Mesenteric fat pad (tissue), 1 donor: ENCODE measurements at places on chromosomes 1 and 21. TPM values are rescaled to one million over a fixed set of nuclear protein-coding genes. Genes with fewer than 3 reads are reported as not detected.
A peak's percentile ranks its signal among the peaks of the same experiment; 100 is the strongest.

- no peak for DNase-seq
Observed at GRCh38 chr1:224666078-224666477, 50.0 kb downstream of the CNIH3 start.

GRCh38 chr1:170765712-170766330, 101.9 kb downstream of the PRRX1 start:
- no peak for DNase-seq

DNA sequence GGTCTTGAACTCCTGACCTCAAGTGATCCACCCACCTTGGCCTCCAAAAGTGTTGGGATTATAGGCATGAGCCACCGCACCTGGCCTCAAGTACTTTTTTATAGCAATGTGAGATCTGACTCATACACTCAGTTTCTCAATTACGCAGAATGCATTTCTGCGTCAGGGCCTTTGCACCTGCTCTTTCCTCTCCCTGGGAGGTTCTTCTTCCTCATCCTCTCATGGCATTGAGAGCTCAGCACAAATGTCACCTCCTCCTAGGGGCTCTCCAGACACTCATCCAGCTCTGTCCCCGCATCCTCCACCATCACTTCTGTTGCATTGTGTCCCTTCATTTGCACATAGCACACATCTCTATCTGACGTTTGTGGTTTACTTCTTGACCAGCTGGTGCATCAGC, 418.8 kb downstream of the PTPRU start:
- DNase-seq = peak; percentile 6

- no peak for DNase-seq
Observed at GRCh38 chr1:36818771-36819170, 215.5 kb downstream of the GRIK3 start.

DNA sequence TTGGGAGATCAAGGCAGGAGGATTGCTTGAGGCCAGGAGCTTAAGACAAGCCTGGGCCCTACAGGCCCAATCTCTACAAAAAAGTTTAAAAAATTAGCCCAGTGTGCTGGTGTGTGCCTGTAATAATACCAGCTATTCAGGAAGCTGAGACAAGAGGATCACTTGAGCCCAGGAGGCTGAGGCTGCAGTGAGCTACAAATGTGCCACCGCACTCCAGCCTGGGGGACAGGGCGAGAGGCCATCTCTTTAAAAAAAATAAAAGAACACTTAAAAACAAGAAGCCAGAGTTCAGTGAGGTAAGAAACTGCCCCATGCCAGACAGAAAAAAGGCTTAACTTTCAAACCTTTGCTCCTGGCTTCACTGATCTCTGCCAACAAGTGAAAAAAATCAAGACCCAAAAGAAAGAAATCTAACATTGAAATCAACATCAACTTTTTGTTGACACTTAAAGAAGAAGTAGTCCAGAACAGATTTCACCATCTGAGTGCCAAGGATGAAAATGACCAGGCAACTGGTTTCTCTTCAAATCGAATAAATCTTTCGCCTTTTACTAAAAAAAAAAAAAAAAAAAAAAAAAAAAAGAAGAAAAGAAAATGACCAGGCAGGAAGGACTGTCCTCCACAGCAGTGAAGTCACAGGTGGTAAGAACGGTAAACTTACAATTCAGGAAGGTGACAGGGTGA, 51.2 kb downstream of the SLC45A1 start:
- DNase-seq = no peak

DNA sequence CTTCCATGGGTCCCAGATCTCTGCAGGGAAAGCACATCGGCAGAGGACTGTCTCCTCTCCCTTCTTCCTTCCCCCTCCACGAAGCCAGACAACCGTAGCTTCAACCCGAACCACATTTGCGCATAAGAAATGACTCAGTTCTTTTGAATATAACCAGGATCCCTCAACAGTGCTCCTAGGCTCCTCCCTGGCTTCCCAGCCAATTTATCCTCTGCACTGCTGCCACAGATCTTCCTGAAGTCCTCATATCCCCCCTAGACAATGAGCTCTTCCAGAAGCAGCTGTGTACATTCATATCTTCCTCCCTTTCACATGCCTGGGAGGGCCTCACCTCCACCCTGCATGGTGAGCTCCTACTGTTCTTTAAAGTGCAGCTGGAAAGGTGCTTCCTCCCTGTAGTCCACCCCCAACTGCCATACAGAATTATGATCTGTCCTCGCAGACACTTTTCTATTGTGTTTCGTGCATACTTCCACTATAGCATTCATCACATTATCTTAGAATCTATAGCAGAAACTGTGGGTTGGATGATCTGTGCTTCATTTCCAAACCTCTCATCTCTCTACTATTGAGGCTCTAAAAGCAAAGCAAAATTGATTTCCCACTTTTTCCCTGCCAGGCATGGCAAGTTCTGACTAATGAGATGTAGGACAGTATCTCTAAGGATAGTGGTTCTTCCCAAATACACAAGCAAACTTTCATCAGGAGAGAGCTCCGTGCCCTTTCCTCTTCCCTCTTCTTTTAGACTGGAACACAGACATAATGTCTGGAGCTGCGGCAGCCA, 179.3 kb upstream of the HMGB4 start:
- no peak for DNase-seq

- DNase-seq = no peak
Observed at GRCh38 chr1:87953732-87954344, 625.2 kb downstream of the LMO4 start.

GRCh38 chr1:150149271-150150132, at the start of gene PLEKHO1:
PLEKHO1 (plus strand) TSS chr1:150149916; CDS start chr1:150150258, 342 bp downstream.
- DNase-seq = peak; percentile 95

OR2T11 gene
- not detected for total RNA-seq

TNFRSF14 gene
- 53.7 TPM for total RNA-seq

GJC2 gene
- total RNA-seq = 2.6 TPM

DENND2D gene
- 33.0 TPM for total RNA-seq

KCNE2 gene
- total RNA-seq = not detected

MIXL1 gene
- total RNA-seq = not detected
